Upper lobe of left lung (tissue), 6 donors: ENCODE measurements at places on chromosomes 12 and 14. TPM values are rescaled to one million over a fixed set of nuclear protein-coding genes. Genes with fewer than 3 reads are reported as not detected.

Gene ABCC9
- total RNA-seq = 12.1 TPM

GRCh38 chr14:96252999-96253539 is 2.9 kb upstream of the BDKRB1 start:
- no peak for DNase-seq

GRCh38 chr12:107200394-107200793 is 107.0 kb upstream of the CRY1 start:
- no peak for DNase-seq

Gene GPR135
- 9.4 TPM for total RNA-seq

- no peak for DNase-seq
These were observed 18.2 kb downstream of the PNMA1 start for GRCh38 chr14:73695997-73696396.

GRCh38 chr12:12684375-12685106 is 11.4 kb downstream of the GPR19 start:
- DNase-seq = no peak

- no peak for DNase-seq
These were observed 4.5 kb downstream of the TMED8 start for GRCh38 chr14:77372304-77372841.

DNA sequence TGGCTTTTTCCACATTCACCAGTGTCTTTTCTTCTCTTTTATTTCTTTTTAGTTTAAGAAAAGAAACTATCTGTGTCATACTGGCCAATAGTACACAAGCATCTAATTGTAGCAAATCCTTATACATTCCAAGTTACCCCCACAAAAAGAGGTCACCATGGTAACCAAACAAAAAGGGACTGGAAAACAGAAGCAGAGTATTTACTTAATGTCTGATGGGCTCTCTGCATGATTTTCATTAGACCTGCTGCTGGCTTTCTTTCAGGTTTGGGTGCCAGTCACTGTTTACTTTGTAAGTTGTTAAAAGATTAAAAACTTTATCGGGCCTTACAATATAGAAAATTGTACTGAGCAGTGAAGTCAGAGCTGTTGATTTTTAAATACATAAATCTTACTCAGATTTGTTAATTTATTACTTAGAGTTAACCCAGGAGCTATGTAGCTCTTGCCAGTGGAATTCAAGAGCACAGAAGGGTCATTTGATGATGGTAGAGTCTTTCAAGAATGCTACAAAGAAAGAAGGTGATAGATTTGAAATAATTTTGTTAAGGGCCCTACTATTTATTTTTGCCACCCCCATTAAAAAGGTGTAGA is 123.9 kb downstream of the BRMS1L start:
- no peak for DNase-seq

- DNase-seq = peak; percentile 94
These were observed 5.0 kb upstream of the SLC25A47 start for GRCh38 chr14:100317912-100318808.

DNA sequence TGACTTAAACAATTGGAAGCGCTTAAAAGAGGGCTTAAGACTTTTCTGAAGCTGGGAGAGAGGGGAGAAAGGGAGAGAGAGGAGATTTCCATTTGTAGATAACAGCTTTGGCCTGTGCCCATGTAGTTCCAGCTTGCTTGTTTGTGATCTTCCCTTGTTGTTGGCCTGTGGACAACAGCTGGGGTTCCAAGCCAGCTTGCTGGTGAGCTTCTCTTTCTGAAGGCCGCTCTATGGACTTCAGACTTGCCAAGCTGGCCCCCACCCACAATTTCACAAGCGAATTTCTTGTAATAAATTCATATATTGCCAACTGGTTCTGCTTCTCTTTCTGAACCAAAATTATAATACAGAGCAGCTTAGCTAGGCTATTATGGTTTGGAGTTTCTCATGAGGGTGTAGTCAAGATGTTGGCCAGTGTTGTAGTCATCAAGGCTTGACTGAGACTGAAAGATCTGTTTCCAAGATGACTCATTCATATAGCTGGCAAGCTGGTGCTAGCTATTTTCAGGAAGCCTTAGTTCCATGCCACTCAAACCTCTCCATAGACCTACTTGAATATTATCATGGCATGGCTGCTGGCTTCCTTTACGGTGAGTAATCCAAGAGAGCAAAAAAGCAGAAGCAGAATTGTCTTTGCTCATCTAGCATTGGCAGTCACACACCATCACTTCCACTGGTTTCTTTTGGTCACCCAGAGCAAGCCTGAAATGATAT is 89.4 kb downstream of the ATP23 start:
- no peak for DNase-seq

DNA sequence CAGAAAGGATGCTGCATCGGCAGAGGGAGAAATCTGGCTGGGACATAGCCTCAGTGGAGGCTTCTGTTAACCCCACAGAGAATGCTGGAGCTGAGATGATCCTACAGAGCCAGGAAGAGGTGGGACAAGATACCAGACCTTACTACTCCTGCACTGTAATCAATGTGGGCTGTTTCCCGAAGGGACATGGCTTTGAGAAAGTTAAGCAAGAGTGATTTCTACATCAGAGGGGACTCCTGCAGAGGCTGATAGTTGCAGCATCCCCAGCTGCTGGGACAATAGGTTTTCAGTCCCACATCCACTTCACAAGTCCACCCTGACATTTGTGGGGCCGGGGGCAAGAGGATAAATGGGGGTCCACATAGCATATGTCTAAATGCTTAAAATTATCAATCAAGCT is 22.5 kb upstream of the CMKLR1 start:
- no peak for DNase-seq
